NCI-H2029 treated with DMSO at 0.1 percent for 48 hours (cell line): ENCODE measurements at places on chromosomes 3 and 15.

DNA sequence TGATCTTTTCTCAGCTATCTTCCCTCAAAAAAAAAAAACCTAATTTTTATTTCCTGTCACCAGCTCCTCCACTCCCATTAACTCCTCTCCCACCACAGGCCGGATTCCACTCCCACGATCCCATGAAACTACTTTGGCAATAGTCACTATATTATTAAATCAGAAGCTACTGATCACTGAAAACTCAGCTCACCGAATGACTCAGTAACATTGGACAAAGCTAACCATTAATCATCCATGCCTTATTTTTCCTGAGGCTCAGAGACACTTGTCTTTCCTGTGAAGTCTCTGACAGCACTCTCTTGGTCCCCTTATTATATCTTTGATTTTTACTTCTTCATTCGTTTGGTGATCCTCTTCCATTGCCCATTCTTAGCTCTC is 260.2 kb downstream of the CGGBP1 start:
- DNase-seq: no peak

DNA sequence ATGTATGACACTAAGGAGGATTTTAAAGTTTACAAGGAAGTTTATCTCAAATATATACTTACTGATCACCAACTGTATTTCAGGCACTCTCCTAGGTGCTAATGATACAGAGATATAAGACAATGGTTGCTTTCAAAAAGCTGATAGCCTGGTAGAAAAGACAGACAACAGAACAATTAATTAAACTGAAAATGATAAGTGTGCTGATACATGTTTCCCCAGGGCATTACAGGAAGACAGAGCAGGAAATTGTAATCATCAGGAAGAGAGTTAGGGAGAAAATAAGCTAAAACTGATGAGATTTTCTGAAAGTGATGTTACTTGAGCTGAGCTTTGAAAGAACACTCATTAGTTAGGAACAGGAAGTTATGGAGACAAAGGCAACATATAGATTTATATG is 229.7 kb downstream of the RSRC1 start:
- no peak for DNase-seq

- no peak for DNase-seq
Observed at GRCh38 chr3:157865352-157866000, 240.7 kb downstream of the SHOX2 start.

DNA sequence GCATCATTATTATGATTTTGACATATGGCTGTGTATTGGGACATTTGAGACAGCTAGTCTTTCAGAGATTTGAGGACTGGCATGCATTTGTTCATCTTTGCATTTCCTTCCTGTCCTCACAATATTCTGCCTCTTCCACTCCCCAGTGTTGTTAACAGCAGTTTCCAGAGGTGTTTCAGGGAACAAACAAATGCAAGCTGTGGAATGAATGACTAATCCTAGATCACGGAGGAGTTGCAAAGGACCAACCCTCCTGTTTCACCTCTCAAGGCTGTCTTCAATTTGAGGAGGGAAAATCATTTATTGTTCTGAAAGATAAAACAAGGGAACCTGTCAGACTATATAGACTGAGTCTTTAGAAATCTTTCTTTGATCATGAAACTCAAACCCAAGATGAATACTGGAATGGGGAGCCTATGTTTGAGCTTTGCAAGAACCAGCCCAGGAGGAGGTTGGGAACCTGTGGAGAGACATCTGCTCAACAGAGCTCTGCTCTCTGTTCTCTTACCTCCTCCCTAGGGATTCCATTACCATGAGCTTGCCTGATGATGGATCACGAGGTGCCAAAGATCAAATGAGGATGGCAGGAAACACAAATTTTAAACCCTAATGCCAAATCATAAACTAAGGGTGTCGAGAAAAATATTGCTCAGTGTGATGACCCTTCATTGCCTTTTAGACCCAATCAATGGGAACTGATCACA is 68.5 kb downstream of the SLC7A14 start:
- no peak for DNase-seq

DNA sequence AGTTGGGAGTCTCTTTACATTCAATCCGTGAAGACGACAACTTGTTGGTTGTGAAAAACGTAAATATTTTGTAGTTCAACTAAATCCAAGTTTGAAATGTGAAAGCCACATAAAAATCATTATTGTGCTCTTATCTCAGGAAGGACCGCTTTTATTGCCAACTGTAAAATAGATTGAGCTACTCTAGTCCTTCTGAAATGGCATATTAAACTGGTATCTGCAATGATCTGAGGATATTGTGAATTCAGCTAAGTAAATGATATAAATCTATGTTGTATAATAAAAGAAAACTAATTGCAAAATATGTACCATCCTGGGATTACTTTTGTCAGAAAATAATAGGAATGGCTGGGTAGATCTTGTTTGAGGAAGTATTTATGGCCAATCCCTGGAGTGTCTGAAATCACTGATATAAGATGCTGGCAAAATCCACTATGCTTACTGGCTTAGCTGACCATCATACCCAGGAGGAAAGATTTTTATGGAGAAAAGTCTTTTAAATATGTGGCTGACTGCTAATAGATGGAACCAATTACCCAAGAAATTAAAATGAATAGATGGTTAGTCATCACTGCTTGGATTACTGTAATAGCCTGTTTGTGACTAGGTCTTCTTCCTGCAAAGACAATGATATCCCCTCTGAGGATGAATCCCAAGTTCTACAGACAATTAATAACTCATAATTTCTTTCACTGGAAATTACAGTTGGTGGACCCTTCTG is 191.8 kb downstream of the SEMA6D start:
- DNase-seq: no peak

GRCh38 chr15:85408270-85408746 is 27.9 kb downstream of the AKAP13 start:
- no peak for DNase-seq

GRCh38 chr15:78061963-78062427 is 15.5 kb downstream of the TBC1D2B start:
- peak; percentile 10 for DNase-seq

- no peak for DNase-seq
Observed at GRCh38 chr15:52481915-52482314, 46.8 kb downstream of the MYO5A start.

- no peak for DNase-seq
Observed at GRCh38 chr3:159130108-159130507, 328.3 kb downstream of the MFSD1 start.

DNA sequence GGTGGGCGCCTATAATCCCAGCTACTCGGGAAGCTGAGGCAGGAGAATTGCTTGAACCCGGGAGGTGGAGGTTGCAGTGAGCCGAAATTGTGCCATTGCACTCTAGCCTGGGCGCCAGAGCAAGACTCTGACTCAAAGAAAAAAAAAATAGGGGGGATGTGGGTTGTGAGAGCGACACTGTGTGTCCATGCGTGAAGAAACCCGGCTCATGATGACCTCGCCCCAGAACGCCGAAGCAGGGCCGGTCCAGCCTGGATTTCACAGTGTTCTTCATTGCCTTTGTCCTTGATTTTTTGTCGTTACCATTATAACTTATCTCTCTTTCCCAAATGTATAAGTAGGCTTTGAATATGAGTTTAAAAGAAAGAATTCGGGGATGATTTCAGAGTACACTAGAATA is 128.7 kb downstream of the PGPEP1L start:
- no peak for DNase-seq

DNA sequence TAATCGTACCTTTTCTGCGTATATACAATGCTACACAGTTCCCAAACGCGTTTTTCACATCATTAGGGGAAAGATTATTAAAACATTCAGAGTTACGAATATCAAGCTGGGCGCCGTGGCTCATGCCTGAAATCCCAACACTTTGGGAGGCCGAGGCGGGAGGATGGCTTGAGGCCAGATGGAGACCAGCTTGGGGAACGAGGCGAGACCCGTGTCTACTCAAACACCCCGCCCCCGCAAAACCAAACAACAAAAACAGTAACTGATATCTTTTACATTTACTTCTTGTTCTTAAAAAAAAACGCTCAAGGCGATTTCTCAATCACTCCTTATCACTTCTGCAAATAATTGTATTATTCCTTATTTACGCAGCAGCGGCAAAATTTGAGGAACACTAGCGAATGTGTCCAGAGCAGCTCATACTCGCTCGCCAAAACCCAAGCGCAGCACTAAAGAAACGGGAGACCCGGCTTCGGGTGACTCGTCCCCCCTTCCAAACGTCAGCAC is 1.2 kb downstream of the ZBTB11 start:
- no peak for DNase-seq

DNA sequence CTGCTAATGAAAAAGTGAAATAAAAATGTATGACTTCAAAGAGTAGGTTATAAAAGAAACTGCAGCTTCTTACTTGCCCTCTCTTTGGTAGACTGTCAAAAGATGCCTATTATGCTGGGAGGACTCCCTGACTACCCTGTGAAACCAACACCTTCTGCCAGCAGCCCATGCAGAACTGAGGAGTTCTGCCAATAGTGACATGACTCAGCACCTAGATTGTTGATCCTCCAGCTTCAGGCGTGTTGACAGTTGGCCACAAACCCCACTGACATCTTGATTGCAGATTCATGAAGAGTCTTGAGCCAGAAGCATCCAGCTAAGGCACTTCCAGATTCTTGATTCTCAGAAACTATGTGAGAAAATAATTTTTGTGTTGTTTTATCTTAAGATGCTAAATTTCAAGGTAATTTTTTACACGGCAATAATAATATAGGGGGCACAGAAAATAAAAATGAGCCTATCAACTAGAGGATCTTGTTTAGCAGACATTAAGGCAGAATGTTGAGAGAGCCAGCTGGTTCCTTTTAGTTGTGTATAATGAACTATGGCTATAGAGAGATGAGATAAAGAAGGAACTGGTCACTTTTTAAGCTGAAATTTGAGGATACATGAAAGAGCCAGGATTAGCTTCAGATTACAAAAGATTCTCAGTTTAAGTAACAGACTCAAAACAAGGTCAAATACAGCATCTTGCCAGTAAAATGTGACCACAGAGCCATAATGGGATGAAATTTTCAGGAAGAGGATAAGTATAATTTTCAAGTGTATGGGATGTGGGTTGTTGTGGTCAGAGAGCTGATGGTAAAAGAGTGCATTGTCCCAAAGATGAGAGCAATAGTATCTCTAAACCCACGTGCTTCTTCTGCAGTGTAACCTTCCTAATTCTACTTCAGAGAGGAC is 588.7 kb upstream of the CBLB start:
- DNase-seq: peak; percentile 79

DNA sequence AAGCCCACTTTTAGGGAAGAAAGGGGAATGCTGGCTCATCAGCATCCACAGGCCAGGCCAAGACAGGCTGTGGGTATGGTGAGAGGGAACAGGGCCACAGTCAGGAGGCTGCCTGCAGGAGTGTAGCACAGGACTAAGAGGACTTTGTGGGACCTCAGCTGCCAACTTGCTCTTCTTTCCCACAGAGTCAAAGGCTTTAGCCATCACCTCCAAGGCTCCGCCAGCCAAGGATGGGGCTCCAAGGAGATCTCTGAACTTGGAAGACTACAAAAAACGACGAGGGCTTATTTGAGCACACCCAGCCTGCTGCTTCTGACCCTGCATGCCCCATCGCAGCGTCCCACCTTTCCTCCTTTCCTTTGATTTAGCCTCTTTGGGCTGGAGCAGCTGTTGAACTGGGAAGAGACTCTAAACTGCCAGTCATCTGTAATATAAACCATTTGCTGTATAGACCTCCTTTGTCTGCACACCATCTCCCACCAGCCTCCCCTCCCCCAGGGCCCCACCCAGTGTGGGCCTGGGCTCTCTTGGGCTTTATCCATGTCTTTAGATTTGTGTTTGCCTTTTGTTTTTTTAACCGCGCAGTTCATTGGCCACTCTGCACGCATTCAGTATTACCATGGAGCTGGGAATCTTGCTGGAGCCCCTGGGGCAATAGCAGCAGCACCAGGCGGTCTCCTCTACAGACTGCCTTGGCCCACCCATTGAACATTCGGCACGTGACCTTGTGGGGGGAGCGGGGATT is 13.1 kb upstream of the ITPKA start:
- no peak for DNase-seq

DNA sequence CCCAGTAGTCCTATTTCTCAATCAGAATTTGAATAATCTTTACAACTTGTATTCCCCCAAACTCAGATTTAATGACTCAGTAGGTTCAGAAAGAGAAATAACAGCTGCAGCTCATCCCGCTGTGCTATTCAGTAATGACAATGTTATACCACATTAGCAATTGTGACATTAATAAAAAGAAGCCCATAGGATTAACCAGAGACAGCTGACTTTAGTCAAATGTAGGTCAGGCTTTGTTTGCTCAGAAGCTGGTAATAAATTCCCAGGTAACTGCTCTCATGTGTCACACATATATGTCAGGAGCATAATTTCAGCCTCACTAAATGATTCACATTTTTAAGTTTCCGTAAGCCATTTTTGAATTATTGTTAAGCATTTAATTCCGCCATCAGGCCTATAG is 222.0 kb upstream of the UBE2E2 start:
- DNase-seq: no peak

- no peak for DNase-seq
Observed at GRCh38 chr3:3629911-3630310, 169.3 kb upstream of the LRRN1 start.

- DNase-seq: peak; percentile 28
Observed at GRCh38 chr3:15443826-15444524, 16.6 kb downstream of the EAF1 start.

DNA sequence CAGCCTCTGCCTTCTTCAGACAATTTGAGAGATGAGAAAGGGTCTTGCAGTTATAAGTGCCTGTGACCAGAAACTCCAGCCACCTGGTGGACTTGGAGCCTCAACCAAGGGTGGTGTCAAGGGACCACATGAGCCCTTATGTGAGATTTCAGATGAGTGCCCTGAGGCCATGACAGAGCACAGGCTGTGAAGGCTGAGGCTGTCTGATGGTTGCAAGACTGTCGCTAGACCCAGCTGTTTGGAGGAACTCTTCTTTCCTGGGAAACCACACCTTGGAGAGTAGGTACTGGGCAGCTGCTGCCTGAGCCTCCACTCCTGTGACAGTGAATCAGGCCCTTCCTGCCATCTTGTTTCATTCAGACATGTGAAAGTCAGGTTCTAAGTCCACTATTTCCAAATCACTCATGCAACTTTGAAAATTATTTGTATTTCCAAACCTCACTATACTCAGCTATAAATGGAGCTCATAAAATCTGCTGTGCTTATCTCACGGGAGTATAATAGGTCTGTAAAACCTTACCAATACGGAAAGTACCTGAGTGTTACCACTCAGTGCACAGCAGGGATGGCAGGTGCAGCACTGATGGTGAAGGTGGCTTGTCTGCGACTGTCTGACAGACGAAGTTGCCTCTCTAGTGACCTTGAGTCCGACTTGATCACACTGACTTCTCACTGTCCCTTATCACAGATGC is 99.4 kb downstream of the RPL39L start:
- DNase-seq: no peak

DNA sequence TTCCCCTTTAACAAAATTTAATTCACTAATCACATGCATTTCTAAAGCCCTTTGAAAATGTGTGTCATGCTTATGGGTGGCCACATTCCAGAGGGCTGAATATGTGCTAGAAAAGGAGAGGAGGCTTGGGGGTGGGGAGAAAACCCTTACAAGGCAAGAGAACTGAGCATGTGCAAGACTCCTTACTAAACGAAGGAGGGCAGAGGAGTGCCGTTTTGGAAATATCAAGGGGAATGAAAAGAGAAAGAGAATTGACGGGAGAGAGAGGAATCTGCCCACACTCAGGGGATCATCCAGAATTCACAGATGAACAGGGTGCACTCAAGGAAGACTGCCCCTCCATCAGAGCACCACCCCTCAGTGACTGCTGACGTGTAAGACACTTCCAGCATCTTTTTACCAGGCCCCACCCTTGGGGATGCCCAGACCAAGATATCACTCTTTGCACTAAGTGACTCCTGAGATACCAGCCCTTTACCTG is 37.9 kb upstream of the TSC22D2 start:
- DNase-seq: no peak
